ENCODE measurements at places on chromosomes 6 and 20.

- DNase-seq = no peak
Observed at GRCh38 chr6:16547587-16547986, 213.7 kb downstream of the ATXN1 start.

DNA sequence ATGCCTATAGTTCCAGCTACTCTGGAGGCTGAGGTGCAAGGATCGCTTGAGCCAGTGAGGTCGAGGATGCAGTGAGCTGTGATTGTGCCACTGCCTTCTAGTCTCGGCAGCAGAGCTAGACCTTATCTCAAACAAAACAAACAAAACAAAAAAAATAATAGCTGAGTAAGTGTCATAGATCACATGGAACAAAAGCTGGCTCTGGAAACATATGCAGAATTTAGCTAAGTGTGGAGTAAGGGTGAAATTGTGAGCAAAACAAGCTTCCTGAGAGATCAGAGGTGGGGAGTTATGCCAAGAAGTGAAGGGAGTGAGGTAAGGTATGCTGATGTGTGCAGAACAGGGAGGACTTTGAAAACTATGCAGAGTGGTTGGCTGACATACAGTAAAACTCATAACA lies 18.7 kb downstream of the SGK1 start:
- no peak for DNase-seq

DNA sequence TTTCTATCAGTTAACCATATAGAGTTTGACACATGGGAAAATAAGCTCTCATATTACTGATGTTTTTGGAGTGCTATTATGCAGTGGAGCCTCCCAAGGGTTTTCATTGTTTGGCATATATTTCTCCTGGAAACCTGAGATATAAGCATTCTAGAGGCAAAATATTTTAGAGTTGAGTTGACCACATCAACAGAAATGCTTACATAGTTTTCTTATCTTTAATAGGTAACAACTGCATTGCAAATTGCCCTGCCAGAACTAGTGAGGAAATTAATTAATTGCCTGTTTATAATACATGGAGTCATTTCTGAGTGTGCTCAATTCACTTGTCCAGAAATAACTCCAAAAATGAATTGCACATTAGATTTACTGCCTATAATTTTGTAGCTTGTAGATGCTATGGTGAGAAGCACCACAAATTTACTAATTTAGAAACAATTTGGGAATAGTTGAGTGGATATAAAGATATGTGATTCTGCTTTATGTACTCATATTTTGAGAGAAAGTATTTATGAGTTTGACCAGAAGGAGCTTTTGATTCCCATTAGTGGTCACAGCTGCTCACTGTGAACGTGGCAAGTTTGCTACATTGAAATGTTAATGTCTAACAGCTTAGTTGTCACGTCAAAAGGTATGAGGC lies 288.7 kb downstream of the CD109 start:
- no peak for DNase-seq

- DNase-seq = no peak
Observed at GRCh38 chr6:143839196-143839595, 3.9 kb upstream of the LTV1 start.

GRCh38 chr6:41716516-41717391 lies 18.7 kb downstream of the TFEB start:
- no peak for DNase-seq

GRCh38 chr20:23121751-23122320 lies 35.7 kb upstream of the CD93 start:
- no peak for DNase-seq

DNA sequence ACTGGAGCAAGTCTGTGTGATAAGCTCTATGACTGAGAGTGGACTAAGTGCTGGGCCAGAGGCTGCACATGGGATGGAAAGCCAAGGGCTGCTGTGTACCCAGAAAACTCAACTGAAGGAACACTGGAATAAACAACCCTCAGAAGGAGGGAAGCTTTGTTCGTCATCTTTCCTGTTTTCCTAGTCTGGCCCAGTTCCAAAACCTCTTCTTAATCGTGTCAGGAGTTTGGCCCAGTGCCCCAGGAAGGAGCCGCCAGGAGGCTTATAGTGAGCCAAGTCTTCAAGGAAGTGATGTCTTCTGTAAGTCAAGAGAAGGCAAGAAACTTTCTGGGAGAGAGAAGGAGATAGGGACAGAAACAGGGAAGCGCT lies 23.3 kb upstream of the TOP1 start:
- no peak for DNase-seq

DNA sequence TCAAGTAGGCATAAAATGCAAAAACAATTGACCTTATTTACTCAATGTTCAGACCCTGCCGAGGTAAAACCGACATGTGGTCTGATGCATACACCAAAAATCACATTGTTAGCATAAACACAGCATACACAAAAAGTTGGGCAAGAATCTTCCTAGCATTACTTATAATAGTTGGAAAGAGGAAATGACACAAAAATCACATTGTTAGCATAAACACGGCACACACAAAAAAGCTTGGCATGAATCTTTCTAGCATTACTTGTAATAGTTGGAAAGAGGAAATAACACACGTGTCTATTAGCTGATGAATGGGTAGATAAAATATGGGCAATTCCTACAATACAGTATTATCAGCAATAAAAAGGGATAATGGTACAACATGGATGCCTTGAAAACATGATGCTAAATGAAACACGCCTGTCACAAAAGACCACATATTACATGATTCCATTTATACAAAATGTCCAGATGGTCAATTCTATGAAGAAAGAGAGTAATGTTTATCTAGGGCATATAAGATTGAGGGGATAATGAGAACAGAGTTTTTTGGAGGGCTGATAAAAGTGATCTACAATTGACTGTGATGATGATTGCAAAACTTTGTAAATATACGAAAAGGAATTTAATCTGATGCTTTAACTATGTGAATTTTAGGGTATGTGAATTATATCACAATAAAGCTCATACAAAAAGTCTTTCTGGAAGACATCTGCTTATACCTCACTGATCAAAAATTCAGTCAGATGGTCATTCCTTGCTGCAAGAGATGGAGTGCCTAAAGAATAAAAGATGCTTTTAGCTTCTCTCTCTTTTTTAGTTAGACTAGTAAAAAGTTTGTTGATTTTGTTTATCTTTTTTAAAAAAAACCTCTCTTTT lies 1019.5 kb upstream of the CITED2 start:
- DNase-seq = no peak

GRCh38 chr20:58559368-58559729 lies 44.1 kb upstream of the APCDD1L start:
- no peak for DNase-seq

- DNase-seq = no peak
Observed at GRCh38 chr6:109347779-109348178, 34.5 kb downstream of the CD164 start.

GRCh38 chr6:117007659-117008058 lies 130.6 kb downstream of the RFX6 start:
- no peak for DNase-seq

DNA sequence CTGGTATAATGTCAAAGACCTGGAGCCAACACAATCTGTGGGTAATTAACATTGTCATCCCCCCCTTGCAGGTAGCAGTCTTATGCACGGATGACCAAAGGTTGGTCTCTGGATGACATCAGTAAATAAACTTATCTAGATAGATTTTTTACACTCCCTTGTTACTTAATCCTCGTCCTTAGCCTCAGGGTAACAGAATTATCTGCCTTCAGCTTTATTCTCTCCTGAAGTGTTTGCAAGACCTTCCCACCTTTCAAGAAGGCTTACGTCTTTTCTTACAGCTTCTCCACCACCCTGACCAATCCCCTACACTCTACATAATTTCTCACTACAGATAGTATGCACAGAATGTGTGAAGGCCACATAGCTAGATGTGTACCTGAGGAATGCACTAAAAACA lies 434.8 kb upstream of the HTR1E start:
- no peak for DNase-seq

GRCh38 chr20:2280082-2280481 lies 15.7 kb upstream of the TGM3 start:
- no peak for DNase-seq

- no peak for DNase-seq
Observed at GRCh38 chr6:18795726-18796125, 408.6 kb downstream of the RNF144B start.

Data from stimulated activated CD8-positive, alpha-beta memory T cell treated with anti-CD3 and anti-CD28 coated beads, Interleukin-15, amount 100 ng/mL, for 24 hours (primary cell).